ENCODE measurements at places on chromosomes 5 and 9. TPM values are rescaled to one million over a fixed set of nuclear protein-coding genes. Genes with fewer than 3 reads are reported as not detected.

The DHFR gene
- 9.3 TPM for total RNA-seq

The TNFSF8 gene
- 4.0 TPM for total RNA-seq

The SNCAIP gene
- total RNA-seq: 2.8 TPM

The SPAAR gene
- total RNA-seq: 2.1 TPM

The ZNF883 gene
- 2.1 TPM for total RNA-seq

The FGF1 gene
- total RNA-seq: 4.0 TPM

The RMRP gene
- 1,899 TPM for total RNA-seq

The C5orf34 gene
- 0.42 TPM for total RNA-seq

The SLC6A3 gene
- not detected for total RNA-seq

The LIFR gene
- total RNA-seq: 85.0 TPM

The POLR3G gene
- total RNA-seq: 1.3 TPM

The PTPRD gene
- total RNA-seq: 4.2 TPM

The NUTM2F gene
- not detected for total RNA-seq

The GNA14 gene
- total RNA-seq: 8.1 TPM

The SERINC5 gene
- 5.8 TPM for total RNA-seq

The NMUR2 gene
- total RNA-seq: not detected

DNA sequence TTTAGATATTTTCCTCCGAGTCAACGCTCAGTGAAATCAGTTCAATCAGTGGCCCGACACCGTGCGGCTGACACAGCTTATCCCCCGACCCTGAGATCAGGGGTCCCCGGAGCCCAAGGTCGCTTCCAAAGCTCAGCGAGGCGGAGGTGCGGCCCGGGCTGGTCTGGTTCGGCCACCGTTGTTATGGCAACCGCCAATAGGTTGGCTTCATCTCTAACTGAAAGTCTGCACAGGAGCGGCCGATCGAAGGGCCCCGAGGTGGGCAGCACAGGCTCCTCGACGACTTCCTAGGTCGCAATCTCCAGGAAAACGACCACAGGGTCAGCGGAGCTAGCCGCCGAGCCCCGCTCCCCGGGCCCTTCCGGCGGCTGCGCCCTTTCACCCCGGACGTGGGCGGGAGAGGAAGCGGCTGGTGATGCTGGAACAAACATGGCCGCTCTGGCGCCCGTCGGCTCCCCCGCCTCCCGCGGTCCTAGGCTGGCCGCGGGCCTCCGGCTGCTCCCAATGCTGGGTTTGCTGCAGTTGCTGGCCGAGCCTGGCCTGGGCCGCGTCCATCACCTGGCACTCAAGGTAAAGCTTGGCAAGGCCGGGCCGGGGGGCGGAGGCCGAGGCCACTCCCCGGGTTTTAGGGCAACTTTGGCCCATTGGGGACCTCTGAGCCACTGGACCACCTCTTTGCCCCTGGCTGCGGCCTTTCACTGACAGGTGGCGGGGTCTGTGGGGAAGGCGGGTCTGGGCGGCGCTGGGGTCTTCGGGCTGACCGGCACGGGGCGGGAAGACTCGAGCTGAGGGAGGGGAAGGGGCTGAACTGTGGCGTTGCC lies at the start of gene GPR107:
Gene GPR107 (plus strand): TSS at position 403 of the 821 bp plus-strand sequence. CDS start 27 bp downstream, at position 430.
- peak; percentile 94 for DNase-seq

GRCh38 chr9:80796632-80797031 lies 892.7 kb downstream of the TLE1 start:
- DNase-seq: no peak

DNA sequence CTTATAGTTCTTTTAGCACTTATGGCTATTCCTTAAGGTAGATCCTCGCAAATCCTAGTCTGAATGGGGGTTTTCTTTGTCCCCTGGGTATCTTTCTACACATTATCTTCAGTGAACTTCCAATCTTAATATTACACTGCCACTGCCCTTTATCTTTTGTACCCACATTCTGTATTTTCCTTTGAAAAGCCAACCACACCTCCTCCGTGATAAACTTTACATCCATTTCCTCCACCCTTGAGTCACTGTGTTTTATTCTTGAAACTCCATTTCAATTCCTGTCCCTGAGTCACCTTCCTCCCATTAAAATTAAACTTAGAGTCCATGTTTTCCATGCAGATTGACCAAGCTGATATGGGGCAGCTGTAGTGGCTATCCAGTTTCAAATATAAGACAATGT lies 43.2 kb upstream of the RICTOR start:
- DNase-seq: no peak

- no peak for DNase-seq
Measured at GRCh38 chr9:2691212-2691611, 26.1 kb upstream of the KCNV2 start.

GRCh38 chr9:87665505-87665904 lies 60.4 kb upstream of the CTSL start:
- no peak for DNase-seq

DNA sequence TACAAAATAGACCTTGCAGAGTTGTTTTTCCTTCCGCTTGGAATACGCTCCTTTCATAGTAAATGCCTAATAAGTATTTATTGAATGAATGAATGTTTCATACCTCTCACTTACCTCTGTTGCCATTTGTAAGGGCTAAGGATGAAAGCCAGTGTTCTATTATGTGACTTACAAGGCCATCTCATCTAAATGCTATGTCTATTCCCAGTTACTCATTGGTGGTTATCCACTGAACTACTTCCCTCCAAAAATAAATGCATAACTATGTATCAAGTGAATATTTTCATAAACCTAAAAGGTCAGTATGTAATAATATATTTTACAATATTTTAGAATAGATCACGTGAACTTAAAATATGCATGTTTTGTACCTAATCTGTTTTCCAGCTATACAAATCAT lies 670.5 kb upstream of the RGMB start:
- DNase-seq: no peak

DNA sequence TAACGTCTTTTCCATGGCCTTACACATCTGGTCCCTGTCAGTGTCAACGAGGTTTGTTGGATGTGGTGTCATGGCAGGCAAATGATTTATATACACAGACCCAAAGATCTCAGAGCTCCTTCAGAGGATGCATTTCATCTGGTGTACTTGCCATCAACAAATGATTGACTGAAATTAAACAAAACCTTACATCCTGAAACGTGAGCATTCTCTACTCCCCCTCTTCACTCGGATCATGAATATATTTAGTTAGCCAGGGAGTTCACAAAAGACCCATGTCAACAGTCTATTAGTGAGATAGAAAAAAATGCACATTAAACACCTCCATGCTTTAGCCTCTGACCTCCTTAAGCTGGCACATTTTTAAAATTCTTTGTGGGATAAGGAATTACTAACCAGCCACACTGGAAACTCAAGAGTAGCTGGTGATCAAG lies 215.6 kb downstream of the EFNA5 start:
- DNase-seq: no peak

- no peak for DNase-seq
Measured at GRCh38 chr9:100554935-100555401, 22.9 kb upstream of the CAVIN4 start.

GRCh38 chr5:180785121-180785781 lies 17.4 kb downstream of the MGAT1 start:
- DNase-seq: peak; percentile 92

DNA sequence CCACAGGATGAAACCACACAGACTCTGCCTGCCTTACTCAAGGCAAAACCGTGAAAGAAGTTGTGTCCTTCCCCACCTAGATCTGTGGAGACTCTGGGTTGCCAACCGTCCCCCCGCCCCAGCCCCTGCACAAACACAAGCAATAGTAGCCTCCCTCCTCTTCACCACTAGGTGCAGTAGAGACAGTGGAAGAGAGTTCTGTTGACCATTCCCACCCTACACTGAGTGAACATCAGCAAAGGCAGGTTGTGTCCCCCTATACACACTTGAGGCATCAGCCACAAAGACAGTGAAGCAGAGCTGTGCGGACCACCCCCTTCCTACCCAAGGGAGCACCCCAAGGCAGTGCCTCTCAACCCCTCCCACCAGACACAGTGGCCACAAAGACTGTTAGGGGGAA lies 223.7 kb upstream of the NFIL3 start:
- peak; percentile 37 for DNase-seq

GRCh38 chr5:91307048-91307447 lies 76.1 kb downstream of the ARRDC3 start:
- DNase-seq: no peak

GRCh38 chr5:179418972-179419371 lies 73.7 kb upstream of the ADAMTS2 start:
- no peak for DNase-seq

DNA sequence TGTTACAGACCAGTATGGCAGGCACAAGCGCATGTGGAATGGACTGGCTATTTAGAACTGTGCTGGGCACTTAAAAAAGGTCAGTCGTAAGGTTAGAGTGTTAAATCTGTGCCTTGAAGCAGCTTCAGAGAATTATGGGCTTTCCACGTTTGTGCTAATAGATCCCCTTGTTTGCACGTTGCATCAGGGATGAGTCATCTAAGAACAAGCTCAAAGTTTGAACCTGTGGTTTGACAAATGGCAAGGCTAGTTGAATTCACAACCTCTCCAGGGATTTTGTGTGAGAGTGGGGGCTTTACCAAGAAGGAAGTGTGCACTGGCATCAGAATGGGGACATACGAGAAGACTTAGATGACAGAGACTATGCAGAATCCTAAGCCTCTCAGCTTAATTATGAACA lies 249.6 kb downstream of the IRX1 start:
- DNase-seq: peak; percentile 64

GRCh38 chr5:143063175-143063970 lies 293.2 kb downstream of the ARHGAP26 start:
- no peak for DNase-seq

- DNase-seq: no peak
Measured at GRCh38 chr9:17878810-17879370, 300.0 kb downstream of the SH3GL2 start.

- DNase-seq: no peak
Measured at GRCh38 chr5:67817652-67818051, 397.9 kb upstream of the PIK3R1 start.

DNA sequence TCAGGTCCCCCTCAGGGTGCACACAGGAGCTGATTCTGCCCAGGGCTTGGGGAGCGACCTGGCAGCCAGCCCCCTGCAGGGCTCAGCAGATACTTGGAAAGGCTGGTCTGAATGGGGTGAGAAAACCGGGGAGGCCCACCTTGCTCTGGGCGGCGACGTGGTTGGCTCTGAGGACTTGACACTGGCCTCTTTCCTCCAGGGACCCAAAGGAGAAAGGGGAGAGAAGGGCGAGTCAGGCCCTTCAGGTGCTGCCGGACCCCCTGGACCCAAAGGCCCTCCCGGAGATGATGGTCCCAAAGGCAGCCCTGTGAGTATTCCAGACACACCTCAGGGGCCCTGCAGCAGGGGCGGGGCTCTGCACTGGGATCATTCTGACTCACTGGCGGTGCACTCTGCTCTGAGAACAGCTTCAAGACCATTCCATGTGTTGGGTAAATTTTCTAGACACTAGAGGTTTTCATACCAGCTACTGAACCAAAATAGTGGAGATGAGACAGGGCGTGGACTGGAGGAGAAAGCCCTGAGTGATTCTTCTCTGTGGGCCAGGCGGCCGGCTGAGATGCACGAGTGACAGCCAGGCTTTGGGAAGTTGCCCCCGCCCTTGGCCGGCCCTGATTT lies 65.9 kb upstream of the FCN2 start:
- DNase-seq: no peak

GRCh38 chr5:76403766-76404222 lies 709 bp downstream of the IQGAP2 start:
- no peak for DNase-seq

GRCh38 chr5:167511276-167511675 lies 780.2 kb upstream of the WWC1 start:
- no peak for DNase-seq

GRCh38 chr5:40547994-40548575 lies 131.6 kb upstream of the PTGER4 start:
- DNase-seq: no peak

DNA sequence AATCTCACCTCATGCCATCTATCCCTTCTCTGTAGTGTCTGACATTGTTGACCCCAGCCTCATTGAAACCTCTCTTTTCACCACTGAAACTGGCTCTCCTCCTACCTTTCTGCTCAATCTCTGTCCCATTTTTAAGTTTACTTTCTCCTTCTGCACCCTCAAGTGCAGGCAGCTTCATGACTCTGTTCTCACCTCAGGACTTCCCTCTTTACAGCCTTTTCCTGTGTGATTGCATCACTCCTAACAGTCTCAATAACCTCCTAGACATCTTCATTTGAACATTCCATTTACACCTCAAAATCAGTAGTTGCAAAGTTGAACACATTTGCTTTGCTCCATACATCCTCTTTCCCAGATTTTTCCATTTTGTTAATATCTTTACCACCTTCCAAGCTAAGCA lies 172.1 kb downstream of the RASEF start:
- no peak for DNase-seq

GRCh38 chr5:179312557-179313235 lies 32.6 kb downstream of the ADAMTS2 start:
- no peak for DNase-seq

DNA sequence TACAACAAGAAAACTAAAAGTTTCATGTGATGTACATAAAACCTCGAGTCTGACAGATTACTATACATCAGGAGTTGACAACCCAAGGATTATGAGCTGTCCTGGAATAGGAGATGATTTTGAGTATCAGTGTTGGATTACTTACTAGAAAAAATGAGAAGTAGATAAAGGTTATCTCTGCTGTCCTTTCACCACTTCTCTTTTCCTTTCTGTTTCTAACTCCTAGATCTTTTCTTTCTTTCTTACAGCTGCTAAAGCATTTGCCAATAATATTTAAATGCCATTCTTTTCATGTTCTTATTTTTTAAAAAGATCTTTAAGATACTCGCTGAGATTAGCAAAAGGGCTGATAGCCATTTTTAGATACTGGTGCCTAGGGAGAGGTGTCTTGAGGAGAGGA lies 14.8 kb downstream of the RBM27 start:
- no peak for DNase-seq

GRCh38 chr5:148956477-148957385 lies 106.1 kb downstream of the SH3TC2 start:
- no peak for DNase-seq

GRCh38 chr5:120614531-120615180 lies 150.6 kb downstream of the PRR16 start:
- DNase-seq: no peak

Data from esophagus muscularis mucosa (tissue), 4 donors.